Left ventricle myocardium inferior (tissue), 1 donor: ENCODE measurements at places on chromosomes 2 and 18.

- no peak for DNase-seq
Observed at GRCh38 chr2:173654161-173654895, 299.7 kb downstream of the CDCA7 start.

- no peak for DNase-seq
Observed at GRCh38 chr2:151508519-151508918, 98.8 kb downstream of the RIF1 start.

- no peak for DNase-seq
Observed at GRCh38 chr2:25373269-25373981, 31.7 kb upstream of the DNMT3A start.

GRCh38 chr2:37656512-37657423 lies 14.7 kb downstream of the CDC42EP3 start:
- DNase-seq = no peak
